SK-N-DZ (cell line): ENCODE measurements at places on chromosomes 1 and 21.

- DNase-seq, result no peak
Observed at GRCh38 chr21:34345892-34346291, 17.9 kb upstream of the KCNE2 start.

DNA sequence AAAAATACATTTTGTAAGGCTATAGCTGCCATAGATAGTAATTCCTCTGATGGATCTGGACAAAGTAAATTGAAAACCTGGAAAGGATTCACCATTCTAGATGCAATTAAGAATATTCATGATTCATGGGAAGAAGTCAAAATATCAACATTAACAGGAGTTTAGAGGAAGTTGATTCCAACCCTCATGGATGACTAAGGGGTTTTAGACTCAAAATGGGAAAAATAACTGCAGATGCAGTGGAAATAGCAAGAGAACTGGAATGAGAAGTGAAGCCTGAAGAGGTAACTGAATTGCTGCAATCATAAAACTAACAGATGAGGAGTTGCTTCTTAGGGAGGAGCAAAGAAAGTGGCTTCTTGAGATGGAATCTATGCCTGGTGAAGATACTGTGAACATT, 230.8 kb downstream of the KCTD3 start:
- no peak for DNase-seq

DNA sequence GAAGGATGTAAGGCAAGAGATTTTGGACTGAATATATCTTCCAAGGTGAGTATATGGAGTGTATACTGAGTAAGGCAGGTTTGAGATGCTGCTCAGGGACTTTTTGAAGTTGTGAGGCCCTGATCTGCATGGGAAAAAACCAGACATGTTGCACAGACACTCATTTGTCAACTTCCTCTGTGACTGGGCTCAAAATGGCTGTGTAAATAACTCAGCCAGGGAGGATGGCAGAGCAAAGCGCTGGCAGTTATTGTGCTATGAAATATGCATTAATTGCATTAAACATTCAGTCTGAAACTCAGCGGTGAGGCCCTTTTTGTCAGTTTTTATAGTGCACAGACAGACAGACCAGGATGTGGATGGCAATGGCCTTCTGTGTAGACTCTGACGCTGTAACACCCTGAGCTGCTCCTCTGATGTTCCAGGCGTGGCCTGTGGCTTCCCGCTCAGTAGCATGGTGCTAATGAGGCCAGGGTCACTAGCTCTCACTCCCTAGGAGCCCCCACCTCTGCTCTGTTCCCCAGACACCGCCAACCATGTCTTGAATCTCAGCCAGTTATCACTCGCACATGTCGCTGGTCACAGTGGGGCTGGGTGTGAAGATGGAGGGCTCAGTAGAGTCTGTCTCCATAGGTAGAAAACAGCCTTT, 307.0 kb upstream of the PROX1 start:
- no peak for DNase-seq

- no peak for DNase-seq
Observed at GRCh38 chr21:45093035-45093532, 18.7 kb downstream of the ADARB1 start.

GRCh38 chr1:89809556-89809955, 11.3 kb upstream of the LRRC8D start:
- no peak for DNase-seq

- DNase-seq, result peak; percentile 3
Observed at GRCh38 chr21:17610911-17611310, 1.8 kb downstream of the BTG3 start.

DNA sequence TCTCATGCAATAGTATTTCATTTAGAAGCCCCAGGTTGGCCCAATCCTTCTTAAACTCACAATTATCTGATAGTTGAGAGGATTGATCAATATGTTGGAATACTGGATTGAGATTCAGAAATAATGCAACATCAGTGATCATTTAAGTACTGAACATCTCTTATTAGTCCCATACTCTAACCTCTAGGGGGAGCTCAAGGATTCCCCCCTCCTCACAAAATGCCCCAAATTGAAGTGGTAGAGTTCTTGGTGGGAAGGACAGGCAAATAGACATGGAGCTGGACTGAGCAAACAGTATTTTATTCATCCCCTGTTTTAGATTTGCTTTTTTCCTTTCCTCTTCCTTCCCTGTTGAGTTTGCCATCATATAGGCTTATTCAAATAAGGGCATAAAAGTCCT, 62.8 kb downstream of the NGF start:
- DNase-seq, result no peak

DNA sequence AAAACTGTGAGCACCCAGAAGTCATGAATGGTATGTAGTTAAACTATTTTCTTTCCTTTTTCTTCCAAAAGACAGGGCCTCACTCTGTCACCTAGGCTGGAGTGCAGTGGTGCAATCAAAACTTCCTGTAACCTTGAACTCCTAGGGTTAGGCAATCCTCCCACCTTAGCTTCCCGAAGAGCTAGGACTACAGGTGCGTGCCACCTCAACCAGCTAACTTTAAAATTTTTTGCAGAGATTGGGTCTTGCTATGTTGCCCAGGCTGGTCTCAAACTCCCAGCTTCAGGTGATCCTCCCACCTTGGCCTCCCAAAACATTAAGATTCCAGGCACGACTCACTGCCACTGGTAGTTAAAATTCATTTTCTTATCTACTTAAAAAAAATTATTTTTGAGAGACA, 62.5 kb downstream of the GATAD2B start:
- DNase-seq, result no peak

DNA sequence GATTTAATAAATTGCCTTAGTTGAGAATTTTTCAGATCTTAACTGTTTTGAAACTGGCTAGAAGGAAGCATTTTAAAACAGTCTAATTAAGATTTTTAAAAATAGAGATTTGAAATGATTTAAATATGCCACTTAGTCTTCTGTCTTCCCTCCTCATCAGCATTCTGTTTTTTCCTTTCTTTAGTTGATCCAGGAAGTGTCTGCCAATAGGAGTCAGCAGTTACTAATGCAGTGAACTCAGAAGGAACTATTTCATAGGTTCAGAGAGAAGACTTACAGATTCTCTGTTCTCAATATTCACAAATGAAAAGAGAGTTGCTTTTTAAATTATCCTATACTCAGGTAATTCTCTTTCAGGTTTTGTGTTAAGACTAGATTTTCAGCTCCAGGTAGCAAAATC, 84.5 kb downstream of the RPS6KC1 start:
- no peak for DNase-seq

- no peak for DNase-seq
Observed at GRCh38 chr1:207156095-207156494, 52.1 kb downstream of the C4BPA start.

DNA sequence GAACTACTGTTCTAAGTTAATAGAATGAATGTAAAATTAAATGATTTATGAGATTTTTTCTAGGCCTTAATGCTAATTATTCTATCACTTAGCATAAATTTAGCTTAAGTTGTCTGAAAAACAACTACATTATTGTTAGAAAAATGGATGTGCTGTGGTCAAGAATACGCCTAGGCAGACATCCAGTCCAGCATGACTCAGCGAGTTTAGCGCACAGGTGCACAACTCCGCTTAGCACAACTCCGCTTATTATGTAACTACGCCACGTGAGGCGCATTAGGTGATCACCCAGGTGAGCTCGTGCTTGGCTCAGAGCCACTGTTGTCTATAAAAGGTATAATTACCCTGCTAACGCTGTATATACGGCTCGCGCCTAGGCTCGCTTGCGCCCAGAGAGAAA, 1043.6 kb upstream of the ADGRL4 start:
- DNase-seq, result no peak

GRCh38 chr1:150967936-150968335, 6.7 kb downstream of the CERS2 start:
- DNase-seq, result no peak

GRCh38 chr1:154325583-154326545, 539 bp downstream of the ATP8B2 start:
- DNase-seq, result peak; percentile 87

DNA sequence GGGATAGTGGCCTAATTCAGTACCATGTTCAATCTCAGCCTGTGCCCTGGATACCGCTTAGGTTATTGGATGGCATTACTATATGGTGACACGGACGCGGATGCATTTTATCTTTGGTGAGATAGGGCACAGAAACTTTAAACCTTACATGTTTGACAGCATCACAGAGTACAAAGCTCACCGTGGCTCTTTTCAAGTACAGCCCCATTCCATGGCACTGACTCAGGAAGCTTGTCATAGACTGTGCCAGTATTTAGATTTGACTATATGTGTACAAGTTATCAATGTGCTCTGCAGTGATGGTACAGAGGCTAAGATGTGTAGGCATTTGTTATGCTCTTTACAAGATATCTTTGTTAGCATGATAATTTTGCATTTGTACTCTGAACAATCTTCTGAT, 169.0 kb downstream of the RYR2 start:
- DNase-seq, result no peak

DNA sequence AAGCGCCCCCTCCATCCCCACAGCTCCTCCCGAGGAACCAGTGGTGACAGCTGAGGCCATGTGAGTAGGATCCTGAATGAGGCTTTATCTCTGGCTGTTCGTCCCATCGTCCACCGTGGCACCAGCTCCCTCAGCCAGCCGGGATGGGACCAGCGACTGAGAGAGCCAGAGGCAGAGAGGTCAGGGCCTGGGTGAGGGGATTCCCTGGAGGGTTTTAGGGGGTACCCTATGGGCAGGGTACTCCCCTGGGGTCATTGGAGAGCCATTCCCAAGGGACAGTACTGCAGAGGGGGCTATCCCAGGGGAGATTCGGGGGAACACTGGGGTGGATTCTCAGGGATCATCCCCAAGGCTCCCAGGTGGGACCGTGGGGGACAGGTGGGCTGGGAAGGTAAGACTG, 2.4 kb downstream of the TMEM125 start:
- DNase-seq, result no peak

- no peak for DNase-seq
Observed at GRCh38 chr1:58942759-58943191, 158.9 kb upstream of the JUN start.

DNA sequence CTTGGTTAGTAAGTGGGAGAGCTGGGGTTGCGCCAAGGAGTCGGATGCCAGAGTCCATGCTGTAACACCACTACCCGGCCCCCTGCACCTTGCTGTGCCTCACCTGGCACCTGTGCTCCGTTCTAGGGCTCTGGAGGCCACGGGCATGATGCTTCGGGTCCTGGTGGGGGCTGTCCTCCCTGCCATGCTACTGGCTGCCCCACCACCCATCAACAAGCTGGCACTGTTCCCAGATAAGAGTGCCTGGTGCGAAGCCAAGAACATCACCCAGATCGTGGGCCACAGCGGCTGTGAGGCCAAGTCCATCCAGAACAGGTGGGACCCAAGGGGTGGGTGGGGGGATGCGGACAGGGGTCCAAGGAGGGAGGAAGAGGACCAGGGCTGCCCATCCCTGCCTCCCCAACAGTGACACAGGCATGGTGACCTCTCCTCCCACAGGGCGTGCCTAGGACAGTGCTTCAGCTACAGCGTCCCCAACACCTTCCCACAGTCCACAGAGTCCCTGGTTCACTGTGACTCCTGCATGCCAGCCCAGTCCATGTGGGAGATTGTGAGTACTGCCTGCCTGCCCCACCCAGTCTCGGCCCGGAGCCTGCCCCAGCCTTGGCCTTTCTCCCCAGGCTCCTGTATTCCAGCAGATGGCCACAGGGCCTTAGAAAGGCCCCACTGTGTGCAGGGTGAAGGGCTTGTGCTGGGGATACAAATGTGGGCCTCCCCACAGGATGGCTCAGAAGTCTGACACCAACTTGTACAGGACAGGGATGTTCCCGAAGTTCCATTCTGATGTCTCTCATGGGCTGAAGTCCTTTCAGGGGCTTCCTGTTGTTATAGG, 9.6 kb upstream of the HTR6 start:
- DNase-seq, result no peak

DNA sequence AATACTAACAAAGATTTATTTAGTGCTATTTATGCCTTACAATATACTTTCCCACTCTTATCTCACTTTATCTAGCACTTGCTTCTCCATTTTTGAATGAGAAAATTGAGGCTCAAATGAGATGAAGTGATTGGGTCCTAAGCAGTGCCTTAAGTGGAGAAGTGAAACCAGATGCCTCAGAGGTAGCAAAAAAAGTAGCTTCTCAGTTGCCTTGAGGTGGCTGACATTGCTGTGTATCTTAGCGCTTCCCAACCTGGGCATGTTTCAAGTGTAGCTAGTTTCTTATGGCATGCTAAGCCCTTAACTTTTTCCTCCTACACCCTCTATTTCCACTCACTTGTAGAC, 390.4 kb downstream of the OMA1 start:
- no peak for DNase-seq

DNA sequence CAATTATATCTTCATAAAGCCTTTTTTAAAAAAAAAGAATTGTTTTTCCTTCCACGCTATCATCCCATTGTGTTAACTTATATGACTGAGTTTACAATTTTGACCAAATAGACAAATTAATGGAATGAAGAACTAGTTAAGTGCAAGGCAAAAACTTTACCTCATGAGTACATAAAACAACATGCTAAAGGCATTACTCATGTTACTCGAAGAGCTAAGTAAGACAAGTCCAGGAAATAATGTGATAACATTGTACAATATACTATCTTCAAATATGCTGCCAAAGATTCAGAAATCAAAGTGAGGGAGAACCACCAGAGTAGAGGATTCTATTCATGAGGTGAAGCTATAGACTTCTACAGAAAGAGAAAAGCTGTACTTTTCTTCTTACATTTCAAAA, 24.2 kb upstream of the DYNLT5 start:
- DNase-seq, result no peak
